Suprapubic skin (tissue), 4 donors: ENCODE measurements at places on chromosomes 12 and 14.

DNA sequence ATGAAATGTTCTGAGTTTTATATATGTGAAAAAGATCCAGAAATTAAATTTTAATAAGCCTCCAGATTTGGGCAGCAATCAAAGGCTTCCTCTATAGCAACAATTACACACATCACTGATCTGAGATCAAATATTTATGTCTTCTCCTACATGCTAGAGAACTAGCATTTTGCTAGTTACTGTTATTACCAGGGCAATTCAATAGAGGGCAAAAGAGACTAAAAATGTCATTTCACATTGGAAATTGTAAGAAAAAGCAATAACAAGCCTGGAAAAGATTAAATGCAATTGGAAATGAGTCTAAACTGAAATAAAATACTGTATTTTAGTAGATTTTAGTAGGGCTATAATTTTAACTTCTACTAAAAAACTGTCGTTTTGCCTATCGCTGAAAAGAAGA lies 32.6 kb upstream of the ANO6 start:
- DNase-seq: no peak

GRCh38 chr12:58242796-58243630 lies 301.6 kb downstream of the ATP23 start:
- DNase-seq: no peak

GRCh38 chr12:59459966-59460660 lies 135.7 kb upstream of the SLC16A7 start:
- no peak for DNase-seq

GRCh38 chr12:120422892-120423456 lies 14.9 kb upstream of the COX6A1 start:
- no peak for DNase-seq

DNA sequence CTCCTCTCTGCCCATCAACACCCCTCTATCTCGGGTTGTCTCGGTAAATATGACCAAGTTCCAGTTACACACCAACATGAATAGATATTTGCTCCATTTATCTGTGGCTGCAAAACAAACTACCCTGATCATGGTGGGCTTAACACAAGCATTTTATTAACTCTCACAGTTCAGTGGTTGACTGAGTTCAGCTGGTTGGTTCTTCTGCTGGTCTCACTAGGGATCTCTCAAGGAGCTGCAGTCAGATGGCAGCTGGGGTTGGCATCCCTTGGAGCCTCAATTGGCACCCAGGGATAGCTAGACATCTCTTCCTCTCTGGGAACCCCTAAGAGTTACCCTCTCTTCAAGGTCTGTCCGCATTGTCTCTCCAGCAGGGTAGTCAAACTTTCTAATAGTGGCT lies 25.4 kb downstream of the P2RX7 start:
- DNase-seq: no peak

DNA sequence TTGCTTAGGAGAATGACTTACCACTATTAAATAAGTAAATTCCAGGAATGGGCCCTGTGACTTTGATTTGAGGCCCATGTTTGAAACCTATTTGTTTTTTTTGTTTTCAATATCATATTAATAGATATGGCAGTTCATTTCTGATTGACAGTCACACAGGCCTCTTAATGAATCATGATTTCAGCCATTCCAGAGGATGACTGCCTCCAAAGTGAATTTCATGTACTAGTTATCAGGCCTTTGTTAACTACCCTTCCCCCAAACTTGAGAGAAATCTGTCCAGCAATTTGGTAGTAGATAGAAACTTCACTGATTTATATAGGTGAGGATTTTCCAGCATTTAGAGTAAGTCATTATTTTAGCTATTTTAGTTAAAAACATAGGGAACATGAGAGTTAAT lies 25.9 kb upstream of the GALNT16 start:
- no peak for DNase-seq

DNA sequence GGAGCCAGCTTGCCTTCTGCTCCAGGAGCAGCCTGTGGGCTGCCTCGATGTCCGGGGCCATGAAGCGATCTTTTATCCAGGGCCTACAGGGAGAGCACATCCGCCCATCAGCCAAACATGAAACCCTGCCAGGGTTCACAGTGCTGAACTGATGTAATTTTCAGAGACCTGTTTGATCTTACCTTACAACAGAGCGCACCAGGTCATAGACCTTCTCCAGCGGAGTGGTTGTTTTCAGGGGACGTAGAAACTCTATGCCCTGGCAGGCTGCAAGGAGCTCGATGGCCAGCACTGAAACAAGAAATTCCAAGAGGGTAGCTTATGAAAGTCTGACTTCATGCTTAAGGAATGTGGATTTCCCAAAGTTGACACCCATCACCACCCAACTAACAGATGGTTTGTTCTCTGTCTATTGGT lies 19.7 kb downstream of the HAL start:
- no peak for DNase-seq

GRCh38 chr14:42200957-42201356 lies 594.3 kb downstream of the LRFN5 start:
- DNase-seq: no peak

DNA sequence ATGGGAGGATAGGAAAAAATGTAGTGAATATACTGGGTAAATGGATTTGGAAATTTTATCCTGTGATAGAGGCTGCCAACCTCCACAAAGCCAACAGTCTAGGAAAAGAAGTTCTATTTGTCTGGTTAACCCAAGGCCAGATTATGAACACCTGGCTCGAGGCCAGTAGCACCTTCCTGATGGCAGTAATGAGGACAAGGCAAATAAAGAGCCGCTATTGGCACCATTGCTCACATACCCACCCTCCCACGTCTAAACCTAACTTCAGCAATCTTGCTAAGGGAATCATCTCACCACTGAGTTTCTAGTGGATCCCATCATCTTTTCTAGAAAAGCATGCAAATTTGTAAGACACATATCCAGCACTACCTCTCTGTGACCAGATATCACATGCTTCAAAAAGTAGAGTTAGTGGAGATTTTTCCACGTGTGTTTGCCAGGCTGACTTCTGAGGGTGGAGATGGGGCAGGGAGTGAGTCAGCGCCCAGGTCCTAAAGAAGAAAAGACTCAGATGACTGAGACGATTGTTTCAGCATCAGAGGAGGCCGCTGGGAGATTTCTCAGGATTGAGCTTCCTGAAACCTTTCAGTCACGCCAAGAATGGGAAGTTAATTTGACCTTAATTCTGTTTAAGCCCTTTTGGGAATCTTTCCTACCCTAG lies 362.9 kb downstream of the EMP1 start:
- DNase-seq: no peak

GRCh38 chr12:114479831-114480230 lies 73.9 kb upstream of the TBX5 start:
- DNase-seq: no peak

DNA sequence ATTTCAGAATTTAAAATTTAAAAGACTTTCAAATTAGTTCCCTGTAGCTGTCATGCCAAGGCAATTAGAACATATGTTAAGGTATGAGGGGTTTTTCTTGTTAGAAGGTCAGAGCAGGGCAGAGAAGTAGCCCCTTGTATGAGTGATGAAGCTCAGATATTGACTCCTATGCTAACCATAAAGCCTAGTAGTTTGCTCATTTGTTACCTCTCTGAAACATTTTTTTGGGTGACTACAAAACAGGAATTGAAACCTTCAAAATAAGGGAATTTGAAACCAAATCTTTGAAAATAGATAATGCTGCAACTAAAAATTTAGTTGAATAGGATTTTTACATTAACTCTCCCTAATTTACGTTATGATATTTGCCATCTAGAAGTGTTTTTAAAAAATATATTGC lies 333.5 kb downstream of the NAV3 start:
- DNase-seq: no peak
